ENCODE measurements at places on chromosomes 5 and 9.

DNA sequence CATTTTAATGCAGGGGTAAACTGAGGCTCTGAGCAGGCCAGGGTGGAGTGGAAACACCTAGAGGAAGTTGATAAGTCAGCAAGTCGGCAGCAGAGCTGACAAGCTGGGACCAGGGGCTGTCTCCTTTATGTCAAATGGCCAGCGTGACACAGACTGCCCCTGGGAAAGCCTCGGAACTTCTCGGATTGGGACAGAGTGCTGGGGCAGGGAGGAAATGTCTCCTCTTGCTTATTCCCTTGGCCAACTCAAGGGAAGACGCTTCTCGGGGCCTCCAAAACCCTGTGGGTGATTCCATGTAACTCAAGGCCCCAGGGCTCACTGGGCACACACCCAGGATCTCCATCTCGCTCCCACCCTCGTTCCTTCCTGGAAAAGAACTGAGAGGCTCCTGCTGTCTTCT is 25.4 kb upstream of the ANXA6 start:
- no peak for DNase-seq

DNA sequence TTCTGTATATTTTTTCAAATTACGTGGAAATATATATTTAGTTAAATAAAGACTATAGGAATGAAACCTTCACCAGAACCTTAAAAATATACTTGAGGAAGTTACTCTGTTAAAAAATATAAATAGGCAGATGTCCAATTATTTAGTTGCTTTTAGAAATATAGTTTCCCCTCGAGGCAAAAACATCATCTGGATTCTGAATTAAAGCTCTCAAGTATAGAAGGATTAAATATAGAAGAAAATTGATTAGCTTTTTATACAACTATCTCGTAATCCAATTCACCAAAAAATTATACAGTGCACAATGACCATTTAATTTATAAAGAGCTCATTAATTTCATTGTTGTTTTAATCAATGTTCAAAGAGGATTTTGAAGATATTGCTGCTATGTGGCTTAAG is 601.4 kb downstream of the GABRG2 start:
- no peak for DNase-seq

DNA sequence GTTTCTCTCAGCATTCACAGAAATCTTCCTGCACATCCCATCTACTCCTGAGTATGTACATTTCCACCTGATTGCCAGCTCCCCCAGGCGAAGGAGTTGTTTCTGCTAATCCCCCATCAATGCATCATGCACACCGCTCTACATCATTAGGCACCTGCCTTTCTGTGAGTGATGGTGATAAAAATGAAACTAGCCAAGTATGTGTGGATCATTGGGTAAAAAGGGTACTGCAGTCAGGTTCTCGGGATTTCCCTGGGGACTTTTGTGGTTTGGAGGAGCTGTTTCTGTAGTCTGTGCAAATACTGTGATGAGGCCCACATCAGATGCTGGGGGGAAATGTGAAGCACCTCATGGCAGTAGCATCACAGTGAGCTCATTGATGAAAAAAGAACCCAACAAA is 30.4 kb downstream of the CAMK4 start:
- DNase-seq: peak; percentile 78

- DNase-seq: no peak
Measured at GRCh38 chr5:152938630-152939029, 533.6 kb upstream of the NMUR2 start.

DNA sequence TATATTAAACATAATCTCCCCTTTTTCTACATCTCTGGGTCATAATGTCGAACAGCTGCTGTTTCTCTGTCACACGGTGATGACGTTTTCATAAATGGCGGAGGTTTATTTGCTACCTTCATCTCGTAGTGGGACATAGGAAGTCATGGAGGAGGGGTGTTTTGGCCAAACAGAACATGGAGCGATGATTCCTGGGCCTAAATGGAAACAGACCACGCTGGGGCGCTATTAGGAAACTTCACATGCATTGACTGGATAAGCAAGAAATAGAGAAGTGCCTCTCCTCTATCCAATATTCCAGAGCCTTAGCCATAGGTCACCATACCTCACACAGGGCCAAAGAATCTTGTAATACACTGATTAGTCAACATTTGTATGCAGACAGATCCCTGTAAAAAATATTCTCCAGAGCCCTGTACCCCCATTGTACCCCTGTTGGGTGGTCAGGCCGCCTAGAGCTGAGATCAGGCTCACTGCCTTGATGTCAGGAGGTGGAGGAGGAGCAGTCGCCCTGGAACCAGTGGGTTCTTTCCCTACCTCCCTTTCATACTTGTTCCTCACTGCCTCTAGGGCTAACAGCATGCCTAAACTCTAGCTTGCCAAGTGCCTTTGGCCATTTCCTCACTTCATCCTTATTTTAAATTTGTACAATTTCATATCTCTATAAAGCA is 77.8 kb upstream of the SPIN1 start:
- DNase-seq: no peak

DNA sequence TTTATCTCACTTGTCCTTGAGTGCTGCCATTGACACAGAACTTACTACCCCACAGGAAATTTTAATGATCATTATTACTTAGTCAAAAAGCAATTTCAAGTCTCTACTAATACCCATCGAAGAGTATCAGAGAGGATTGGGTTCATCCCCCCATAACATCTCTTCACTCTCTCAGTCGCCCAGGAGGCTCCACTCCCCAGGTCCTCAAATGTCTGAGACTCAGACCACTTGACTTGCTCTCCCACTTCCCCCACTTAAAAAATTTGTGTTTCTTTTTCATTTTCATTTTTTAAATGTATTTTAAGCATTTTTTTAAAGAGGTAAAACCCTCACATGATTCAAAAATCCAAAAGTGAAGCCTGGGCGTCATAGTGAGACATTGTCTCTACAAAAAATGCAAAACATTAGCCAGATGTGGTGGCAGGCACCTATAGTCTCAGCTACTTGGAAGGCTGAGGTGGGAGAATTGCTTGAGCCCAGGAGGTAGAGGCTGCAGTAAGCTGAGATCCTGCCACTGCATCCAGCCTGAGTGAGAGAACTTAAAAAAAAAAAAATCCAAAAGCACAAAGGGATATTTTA is 56.8 kb upstream of the TRAF1 start:
- DNase-seq: no peak

GRCh38 chr5:81495286-81495685 is 101.4 kb upstream of the ACOT12 start:
- no peak for DNase-seq

- no peak for DNase-seq
Measured at GRCh38 chr9:114386886-114387679, 699 bp downstream of the AKNA start.

DNA sequence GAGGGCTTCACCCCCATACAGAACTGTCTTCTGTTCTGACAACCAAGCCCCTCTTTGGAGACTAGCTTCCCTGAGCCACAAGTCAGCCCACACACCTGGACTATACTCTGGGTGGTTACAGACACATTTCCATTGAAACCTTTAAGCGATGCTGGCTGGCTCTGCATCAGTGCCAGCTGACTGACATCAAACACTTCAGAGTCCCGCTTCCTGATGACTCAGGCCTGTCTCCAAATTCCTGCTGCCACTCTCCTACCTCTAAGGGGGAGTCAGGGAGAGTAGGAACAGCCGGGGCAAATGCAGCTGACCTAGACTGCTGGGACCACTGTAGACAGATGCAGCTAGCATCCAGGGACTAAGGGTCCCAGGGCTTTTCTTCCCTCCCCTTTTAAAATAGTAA is 59.4 kb downstream of the SIL1 start:
- DNase-seq: no peak

DNA sequence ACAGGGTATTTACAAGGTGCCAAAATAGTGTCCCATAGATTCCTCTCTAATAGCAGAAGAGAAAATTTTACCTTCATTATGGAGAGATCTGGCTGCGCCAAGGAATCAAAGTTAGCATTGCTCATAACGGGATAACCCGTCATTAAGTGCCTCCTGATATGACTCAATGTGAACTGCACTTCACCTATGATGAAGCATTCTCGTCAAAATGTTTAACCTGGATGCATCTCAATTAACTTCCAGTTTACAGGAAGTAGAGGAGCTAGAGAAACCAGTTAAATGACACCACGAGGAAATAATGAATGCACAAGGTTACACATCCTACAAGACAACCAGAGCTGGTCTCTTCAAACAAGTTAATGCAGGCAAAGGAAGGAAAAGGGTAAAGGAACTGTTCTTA is 17.2 kb downstream of the FBXW11 start:
- no peak for DNase-seq

- no peak for DNase-seq
Measured at GRCh38 chr5:118522626-118523025, 465.7 kb downstream of the DTWD2 start.

DNA sequence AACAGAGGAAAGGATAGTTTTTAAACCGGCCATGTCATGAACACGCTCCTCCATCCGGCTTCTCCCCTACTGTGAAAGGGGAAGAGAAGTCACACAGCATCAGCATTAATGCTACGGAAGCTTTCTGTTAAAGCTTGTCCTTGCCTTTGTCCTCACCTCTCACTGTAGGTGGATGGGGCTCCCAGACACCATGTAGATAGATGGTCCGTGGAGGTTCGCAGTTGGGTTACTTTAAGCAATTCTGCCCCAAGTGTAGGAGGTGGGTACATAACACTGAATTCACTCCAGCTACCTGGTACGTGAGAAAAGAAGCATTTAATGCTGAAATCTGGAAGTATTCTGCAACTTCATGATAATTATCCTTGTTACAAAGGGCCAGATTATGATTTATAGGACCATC is 165.8 kb downstream of the BAAT start:
- DNase-seq: no peak

GRCh38 chr9:365436-365835 is 150.8 kb downstream of the DOCK8 start:
- DNase-seq: no peak

GRCh38 chr5:93100428-93100827 is 480.6 kb downstream of the NR2F1-AS1 start:
- no peak for DNase-seq

DNA sequence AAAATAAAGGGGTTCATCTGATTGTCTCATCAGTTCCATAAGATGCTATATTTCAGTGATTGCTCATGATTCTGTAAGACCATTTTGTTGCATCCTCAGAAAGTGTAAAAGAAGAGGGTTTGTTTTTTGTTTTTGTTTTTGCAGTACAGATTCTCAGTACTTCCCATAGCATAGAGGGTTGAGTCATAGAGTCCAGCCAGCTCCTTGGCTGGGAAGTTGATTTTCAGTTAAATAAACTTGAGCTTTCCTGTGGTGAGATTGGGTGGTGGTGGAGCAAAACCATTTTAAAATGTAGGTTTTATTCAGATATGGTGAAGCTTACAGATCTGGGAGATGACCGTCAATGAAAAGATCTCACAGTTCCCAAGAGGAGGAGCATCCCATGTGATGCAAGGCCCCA is 48.2 kb downstream of the DAPK1 start:
- no peak for DNase-seq

DNA sequence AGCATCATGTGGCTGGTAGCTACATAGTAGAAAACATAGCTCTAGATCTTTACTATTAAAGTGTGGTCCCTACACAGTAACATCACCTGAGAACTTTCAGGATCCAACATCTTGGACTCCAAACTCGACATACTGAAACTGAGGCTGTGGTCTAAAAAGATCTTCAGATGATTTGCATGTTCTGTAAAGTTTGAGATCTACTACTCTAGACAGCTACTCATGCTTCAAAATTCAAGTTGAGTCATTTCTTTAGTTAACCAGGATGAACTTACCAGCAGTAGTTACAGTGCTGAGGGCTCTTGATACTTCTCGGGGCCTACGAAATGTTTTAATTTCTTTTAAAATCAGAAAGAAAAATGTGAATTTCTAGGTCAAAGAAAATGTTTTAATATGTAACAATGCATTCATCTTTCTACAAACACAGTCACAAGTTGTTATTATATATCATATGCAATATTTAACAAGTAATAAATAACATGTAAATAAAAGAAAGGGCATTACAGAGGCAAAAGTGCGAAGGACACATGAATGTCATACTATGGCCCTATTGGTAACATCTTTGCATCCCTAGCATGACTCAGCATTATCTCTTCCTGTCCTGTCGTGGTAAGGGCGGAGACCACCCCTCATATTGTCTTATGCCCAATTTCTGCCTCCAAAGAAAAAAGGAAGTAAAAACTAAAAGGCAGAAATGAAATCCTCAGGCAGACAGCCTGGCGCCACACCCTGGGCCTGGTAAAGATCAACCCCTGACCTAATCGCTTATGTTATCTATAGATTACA is 563.9 kb upstream of the TLE4 start:
- no peak for DNase-seq

- no peak for DNase-seq
Measured at GRCh38 chr5:159854916-159855315, 61.4 kb upstream of the ADRA1B start.

- DNase-seq: no peak
Measured at GRCh38 chr5:65152131-65152530, 329.6 kb downstream of the ADAMTS6 start.

DNA sequence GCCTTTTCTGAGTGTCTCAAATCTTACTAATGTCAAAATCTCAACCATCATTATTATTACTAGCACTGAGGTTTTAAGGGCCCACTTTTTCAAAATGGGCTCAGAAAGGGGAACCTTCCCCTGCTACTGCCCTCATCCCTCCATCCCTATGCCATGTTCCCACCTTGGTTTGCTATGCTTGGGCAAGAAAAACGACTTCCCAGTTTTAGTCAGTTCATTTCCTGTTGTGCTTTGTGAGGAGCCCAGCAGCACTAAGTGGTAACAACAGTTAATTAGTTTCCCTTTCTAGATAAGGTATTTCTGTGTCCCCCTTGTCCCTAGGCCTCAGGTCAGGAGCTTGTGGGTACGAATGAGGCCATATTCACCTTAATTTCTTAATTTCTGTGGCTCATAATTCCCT is 595.2 kb downstream of the RAB3C start:
- DNase-seq: no peak

- no peak for DNase-seq
Measured at GRCh38 chr9:28031521-28032267, 458.4 kb upstream of the C9orf72 start.

GRCh38 chr5:119049824-119050449 is 20.9 kb upstream of the DMXL1 start:
- DNase-seq: no peak

DNA sequence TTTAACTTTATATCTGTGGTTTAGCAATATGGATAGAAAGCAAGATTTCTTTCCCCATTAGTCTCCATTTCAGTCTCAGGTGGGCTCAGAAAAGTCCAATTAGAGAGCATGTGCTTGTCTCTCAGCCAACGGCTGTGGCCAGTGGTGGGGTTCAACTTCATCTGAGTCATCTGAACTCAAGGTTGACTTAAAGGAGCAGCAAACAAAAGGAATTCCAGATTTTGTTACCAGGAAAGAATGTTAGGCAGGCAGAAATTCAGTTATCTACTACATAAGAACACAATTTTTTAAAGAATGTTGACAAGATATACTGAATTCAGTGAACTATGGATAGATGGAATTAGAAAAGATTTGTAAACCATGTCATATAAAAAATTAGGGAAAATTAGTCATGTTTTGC is 784.1 kb downstream of the MAT2B start:
- DNase-seq: no peak
